ENCODE measurements at places on chromosomes 6 and 20.

- DNase-seq = no peak
Observed at GRCh38 chr6:110325197-110325596, 33.0 kb downstream of the METTL24 start.

DNA sequence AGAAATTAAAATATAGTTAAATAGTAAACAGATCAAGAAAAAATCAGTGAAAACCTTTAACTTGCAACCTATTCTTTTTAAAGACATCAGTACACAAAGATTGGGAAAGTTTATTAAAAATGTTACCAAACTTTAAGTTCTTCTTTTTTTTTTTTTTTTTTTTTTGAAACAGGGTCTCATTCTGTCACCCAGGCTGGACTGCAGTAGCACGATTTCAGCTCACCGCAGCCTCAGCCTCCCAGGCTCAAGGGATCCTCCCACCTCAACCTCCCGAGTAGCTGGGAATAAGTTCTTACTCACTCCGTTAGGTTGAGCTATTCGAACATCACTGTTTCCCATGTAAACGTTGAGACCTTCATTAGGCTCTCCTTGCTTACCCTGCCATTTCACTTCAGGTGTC is 5.6 kb downstream of the MAP3K5 start:
- DNase-seq = no peak

DNA sequence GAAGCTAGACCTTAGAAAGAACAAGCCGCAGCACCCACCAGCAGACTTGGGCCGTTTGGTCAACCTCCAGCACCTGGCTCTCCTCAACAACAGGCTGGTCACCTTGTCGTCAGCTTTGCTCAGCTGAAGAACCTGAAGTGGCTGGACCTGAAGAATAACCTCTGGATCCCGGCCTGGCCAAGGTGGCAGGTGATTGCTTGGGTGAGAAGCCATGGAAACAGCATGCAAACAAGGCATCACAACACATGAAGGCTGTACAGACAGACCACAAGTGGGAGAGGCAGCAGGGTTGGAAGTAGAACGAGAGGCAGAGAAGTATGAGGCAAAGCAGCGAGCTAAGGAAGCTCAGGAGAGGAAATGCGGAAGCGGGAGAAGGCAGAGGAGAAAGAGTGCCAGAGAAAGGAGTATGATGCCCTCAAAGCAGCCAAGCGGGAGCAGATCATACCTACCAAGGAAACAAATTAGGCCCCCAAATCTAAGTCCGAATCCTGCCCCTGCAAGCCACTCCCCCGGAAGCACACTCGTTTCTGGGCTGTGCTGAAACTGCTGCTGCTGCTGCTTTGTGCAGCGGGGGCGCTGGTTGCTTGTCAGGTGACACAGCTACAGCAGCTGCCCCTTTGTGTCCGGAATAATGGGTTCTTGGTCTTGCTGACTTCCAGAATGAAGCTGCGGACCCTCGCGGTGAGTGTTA is 121.6 kb upstream of the LGSN start:
- DNase-seq = no peak

GRCh38 chr6:31737315-31737990 is 1.1 kb upstream of the CLIC1 start:
- no peak for DNase-seq

DNA sequence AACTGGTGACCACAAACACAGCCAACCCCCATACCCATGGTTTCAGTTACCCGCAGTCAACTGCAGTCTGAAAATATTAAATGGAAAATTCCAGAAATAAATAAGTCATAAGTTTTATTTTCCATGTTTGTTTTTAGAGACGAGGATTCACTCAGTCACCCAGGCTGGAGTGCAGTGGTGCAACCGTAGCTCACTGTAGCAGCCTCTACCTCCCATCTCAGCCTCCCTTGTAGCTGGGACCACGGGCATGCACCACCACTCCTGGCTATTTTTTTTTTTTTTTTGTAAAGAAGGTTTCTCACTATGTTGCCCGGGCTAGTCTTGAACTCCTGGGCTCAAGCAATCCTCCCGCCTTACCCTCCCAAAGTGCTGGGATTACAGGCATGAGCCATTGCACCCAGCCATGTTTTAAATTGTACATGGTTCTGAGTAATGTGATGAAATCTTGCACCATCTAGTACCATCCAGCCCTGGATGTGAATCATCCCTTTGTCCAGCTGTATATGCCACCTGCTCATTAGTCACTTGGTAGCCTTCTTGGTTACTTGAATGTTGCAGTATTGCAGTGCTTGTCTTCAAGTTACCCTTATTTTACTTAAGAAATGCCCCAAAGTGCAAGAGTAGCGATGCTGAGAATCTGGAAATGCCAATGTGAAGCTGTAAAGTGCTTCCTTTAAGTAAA is 14.5 kb downstream of the CSNK2A1 start:
- DNase-seq = no peak

GRCh38 chr6:98498866-98499265 is 335.5 kb upstream of the POU3F2 start:
- no peak for DNase-seq

Data from caudate nucleus (tissue), 63 donors.